COLO829 (cell line): ENCODE measurements at places on chromosomes 2 and 18.
A peak's percentile ranks its signal among the peaks of the same experiment; 100 is the strongest.

- no peak for DNase-seq
These were observed 76.7 kb downstream of the MERTK start for GRCh38 chr2:111975053-111975552.

- DNase-seq = no peak
These were observed 104.9 kb downstream of the TGIF1 start for GRCh38 chr18:3554811-3555427.

DNA sequence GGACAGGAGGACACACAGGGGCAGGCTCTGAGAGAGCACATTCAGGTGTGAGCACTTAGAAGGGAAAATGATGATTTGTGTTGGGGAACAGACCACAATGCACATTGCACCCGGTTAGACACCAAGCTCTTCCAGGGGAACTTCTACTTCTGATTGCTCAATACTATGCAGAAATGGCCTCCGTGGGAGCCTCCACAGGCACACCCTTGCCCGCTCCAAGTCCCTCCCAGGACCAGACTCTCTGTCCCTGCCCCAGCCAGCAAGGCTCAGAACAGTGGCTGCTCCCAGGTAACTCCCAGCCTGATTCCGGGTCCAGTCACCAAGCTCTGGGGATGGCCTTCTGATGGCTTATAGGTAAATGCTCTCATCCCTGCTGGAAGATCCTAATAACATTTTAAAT, 56.2 kb downstream of the BCL2L11 start:
- no peak for DNase-seq

DNA sequence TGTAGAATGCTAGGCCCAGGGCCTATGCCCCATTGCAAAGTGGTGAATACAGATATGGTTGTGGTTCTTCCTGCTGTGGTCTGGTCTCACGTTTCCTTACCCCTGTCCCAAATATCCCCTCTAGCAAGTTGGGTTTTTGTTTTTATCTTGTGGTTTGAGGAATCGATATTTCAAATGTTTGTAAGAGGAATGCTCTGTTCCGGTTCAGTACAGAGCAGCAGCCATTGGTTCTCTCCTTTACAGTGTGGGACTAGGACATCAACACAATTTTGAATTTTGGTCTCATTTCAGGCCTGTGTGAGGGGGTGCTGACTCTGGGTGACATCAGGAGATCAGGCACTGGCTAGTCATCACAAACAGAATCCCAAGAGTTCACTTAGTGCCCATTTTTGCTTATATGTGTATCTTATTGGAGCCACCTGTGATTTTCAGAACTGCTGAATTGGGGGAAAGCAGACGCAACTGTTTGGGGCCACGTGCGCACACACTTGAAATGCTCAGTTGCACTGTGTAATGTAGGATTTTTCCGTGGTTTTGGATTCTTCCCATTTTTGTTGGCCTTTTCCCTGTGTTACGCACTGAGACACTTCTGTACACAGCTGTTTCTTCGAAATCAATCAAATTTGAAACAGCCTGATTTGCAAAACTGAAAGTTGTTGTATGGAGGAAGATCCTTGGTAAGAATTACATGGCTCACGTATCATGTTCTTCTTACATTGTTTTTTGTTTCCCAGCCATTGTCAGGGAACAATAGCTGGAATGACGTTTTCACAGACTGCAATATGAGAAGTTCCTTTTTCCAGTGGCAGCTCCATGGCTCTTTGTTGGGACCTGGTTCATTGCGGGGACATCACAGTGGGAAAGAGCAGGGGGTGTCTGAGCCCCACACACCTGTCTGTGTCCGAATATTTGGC, 8.6 kb downstream of the SH3BP4 start:
- DNase-seq = no peak

GRCh38 chr2:10906926-10907625, 4.7 kb upstream of the KCNF1 start:
- DNase-seq = no peak

DNA sequence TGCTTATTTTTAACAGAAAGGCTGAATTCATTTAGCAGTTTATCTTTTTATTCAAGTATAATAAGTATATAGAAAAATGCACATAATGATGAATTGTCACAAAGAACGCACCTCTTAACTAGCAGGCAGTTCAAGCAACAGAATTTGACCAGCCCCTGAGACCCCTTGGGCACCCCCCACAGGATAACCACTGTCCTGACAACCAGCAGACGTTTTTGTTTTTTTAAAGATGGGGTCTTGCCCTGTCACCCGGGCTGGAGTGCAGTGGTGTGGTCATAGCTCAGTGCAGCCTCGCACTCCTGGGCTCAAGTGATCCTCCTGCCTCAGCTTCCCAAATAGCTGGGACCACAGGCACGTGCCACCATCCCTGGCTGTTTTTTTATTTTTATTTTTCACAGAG, 14.0 kb downstream of the PRELID3A start:
- no peak for DNase-seq

- no peak for DNase-seq
These were observed 147.0 kb downstream of the PID1 start for GRCh38 chr2:229124136-229124535.

DNA sequence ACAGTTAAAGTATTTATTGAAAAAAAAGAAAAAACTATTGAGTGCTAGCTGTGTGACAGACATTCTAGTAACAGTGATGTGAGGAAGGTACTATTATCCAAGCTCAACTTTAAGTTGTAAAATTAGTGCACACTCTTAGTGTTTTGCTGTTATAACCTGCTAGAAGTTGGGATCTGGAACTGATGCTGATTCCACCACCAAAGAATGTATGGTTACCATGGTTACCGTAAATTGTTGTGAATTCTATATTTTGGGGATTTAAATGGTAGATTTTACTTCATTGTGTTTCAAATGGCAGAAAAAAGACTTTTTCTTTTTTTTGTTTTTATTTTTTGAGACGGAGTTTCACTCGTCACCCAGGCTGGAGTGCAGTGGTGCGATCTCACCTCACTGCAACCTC, 5.3 kb downstream of the AGFG1 start:
- no peak for DNase-seq

DNA sequence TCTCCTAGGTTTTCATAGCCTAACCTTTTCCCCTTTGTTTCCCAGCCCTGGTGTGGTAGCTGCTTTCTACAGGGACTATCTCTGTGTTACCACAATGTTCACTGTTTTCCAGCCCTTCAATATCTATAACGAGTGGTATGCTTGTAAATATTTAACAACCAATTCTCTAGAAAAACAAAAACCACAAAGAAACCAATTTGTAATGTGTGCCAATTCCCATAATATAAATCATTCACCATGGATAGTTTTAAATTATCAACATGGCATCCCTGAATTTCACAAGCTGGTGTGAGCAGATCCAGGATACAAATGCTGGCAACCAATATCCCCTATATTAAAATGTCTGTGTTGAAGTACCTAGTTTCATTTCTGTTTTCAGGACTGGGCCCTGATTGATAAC, 207.5 kb upstream of the FBXO11 start:
- DNase-seq = no peak

- DNase-seq = no peak
These were observed 3.6 kb downstream of the DIS3L2 start for GRCh38 chr2:231965102-231965501.

DNA sequence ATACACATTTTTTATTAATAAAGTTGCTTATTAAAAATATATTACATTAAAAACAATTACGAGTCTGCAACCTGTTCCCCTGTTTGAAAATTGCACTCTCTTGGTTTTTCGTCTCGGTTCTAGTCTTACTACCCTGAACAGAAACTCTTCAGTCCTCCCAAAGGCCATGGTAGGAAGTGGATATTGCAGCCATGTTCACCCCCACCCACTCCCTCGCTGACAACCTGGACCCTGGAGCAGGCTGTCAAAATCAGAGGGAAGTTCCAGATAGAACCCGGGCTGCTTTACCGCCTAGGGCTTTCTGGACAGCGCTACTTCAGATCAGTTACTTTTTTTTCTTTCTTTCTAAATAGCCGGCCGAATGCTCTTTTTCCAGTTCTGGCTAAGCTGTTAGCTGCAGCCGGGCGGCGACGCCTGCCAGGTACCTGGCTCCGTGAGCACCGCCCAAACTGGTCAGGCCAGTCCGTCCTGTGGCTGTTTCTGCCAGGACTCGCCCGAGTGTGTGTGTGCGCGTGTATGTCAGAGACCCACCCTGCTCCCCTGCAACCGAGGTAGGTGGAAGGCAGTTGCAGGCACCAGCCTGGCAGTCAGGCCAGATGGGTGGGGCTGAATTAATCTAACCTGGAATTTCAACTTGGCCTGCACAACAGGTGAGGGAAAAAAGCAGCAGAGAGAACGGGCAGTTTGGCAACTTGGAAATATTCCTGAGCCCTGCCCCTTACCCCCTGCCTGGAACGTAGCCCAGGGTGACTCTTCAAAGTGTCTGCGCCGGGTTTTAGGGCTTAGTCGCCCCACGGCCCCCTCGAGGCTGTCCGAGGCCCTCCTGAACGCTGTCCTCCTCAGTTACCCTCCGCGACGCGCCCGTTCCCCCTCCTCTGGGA, 1.1 kb upstream of the TET3 start:
- DNase-seq = no peak

DNA sequence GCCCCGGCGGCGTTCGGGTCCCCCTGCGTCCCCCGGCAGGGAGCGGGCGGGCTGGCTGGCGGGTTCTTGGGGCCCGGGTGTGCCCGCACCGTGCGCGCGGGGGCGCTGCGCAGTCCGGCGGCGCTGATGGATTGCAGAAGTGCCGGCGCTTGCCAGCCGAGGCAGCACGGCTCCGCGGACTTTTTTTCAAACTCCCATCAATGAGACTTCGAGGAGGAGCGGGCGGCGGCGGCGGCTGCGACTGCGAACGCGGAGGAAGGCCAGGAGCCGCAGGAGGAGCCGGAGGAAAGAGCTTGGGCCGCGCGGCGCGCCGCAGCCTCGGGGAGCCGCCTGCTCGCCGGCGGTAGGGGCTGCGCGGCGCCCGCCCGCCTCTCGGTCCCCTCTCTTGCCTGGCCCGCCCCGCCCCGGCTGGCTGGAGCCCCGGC, at the start of gene GLI2:
Gene GLI2, plus strand, starts transcription at position 123 of the 425 bp plus-strand sequence. CDS start 61,453 bp downstream, outside the sequence.
- peak; percentile 41 for DNase-seq

- DNase-seq = no peak
These were observed 48.9 kb downstream of the AGAP1 start for GRCh38 chr2:235542733-235543127.

DNA sequence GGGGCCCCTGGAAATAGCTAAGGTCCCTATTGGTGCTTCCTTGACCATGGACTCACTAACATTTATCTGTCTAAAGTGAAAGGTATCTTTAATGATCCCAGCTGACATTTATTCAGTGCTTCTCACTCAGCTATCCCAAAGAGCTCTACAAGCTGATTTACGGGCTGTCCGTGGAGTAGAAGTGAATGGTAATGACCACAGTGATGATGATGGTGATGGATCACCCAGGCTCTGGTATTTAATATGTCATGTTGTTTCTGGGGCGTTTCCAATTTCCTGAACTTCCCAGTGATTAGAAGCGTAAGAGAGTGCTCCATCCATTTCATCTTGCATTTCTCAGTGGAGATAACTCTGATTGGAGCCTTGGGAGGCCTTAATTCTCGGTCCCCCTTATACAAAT, 304.3 kb downstream of the HRH4 start:
- no peak for DNase-seq

GRCh38 chr2:80007777-80008503, 296.6 kb downstream of the LRRTM1 start:
- DNase-seq = no peak
